ENCODE measurements at places on chromosomes 16 and 17.
A peak's percentile ranks its signal among the peaks of the same experiment; 100 is the strongest.

- no peak overlapping the region for H3K4me3 ChIP-seq
- DNase-seq: no peak
- no peaks in the 10 kb centered on the region for H3K4me1 ChIP-seq
- no peaks in the 10 kb centered on the region for H3K36me3 ChIP-seq
These were observed 22.1 kb downstream of the SPACA3 start for GRCh38 chr17:33013596-33014375.

DNA sequence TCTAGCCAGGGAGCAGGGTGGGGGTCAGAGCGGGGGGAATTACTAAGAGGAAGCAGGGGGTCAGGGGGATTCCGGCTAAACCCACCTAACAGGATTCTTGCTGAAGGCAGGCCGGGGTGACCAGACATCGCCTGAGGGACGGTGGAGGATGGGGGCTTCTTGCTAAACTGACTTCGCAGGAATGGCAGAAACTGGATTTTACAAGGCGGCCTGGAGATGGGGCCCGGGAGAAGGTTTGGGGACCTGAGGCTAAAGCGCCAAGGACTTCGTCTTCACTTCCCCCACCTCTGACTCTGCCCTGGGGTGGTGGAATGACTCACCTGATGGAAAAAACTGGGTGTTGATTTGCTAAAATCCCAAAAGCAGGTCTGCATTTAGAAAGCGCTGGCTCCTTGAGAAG lies 23.5 kb downstream of the LGALS3BP start:
- no peak for DNase-seq
- H3K36me3 ChIP-seq: no peaks in the 10 kb centered on the region
- no peak overlapping the region for H3K27ac ChIP-seq
- peaks cover 7% of the 10 kb centered on the region for H3K27me3 ChIP-seq
- no peak overlapping the region for H3K4me3 ChIP-seq
- H3K4me1 ChIP-seq: peaks cover 38% of the 10 kb centered on the region

GRCh38 chr17:79760197-79760906 lies 17.6 kb upstream of the CBX2 start:
- no peak for DNase-seq
- H3K4me3 ChIP-seq: no peak overlapping the region
- H3K27ac ChIP-seq: no peak overlapping the region
- no peaks in the 10 kb centered on the region for H3K4me1 ChIP-seq
- no peaks in the 10 kb centered on the region for H3K36me3 ChIP-seq

DNA sequence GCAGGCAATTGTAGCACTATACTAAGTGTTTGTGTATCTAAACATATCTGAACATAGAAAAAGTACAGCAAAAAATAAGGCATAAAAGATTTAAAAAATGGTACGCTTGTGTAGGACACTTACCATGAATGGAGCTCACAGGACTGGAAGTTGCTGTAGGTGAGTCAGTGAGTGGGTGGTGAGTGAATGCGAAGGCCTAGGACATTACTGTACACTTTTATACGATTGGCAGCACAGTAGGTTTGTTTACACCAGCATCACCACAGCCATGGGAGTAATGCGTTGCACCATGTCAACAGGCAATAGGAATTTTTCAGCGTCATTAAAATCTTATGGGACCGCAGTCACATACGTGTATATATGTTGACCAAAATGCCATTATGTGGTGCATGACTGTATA lies 45.6 kb downstream of the DNAH9 start:
- H3K36me3 ChIP-seq: no peaks in the 10 kb centered on the region
- H3K27me3 ChIP-seq: peaks cover 4% of the 10 kb centered on the region
- no peak for DNase-seq
- no peak overlapping the region for H3K4me3 ChIP-seq

- no peak overlapping the region for H3K4me3 ChIP-seq
- peaks cover 51% of the 10 kb centered on the region for H3K4me1 ChIP-seq
- no peak overlapping the region for H3K27ac ChIP-seq
- DNase-seq: no peak
- peaks cover 37% of the 10 kb centered on the region for H3K27me3 ChIP-seq
- no peaks in the 10 kb centered on the region for H3K36me3 ChIP-seq
These were observed 794 bp downstream of the TMEM235 start for GRCh38 chr17:78231991-78232858.

GRCh38 chr17:29699283-29699682 lies 76.6 kb upstream of the CORO6 start:
- H3K27ac ChIP-seq: peak overlapping the region; percentile 42
- no peaks in the 10 kb centered on the region for H3K27me3 ChIP-seq
- peaks cover 20% of the 10 kb centered on the region for H3K36me3 ChIP-seq
- H3K4me1 ChIP-seq: peaks cover 9% of the 10 kb centered on the region

- H3K4me1 ChIP-seq: peaks cover 25% of the 10 kb centered on the region
- H3K27me3 ChIP-seq: no peaks in the 10 kb centered on the region
- no peak overlapping the region for H3K27ac ChIP-seq
These were observed 238.1 kb downstream of the ZNF423 start for GRCh38 chr16:49617710-49618330.

DNA sequence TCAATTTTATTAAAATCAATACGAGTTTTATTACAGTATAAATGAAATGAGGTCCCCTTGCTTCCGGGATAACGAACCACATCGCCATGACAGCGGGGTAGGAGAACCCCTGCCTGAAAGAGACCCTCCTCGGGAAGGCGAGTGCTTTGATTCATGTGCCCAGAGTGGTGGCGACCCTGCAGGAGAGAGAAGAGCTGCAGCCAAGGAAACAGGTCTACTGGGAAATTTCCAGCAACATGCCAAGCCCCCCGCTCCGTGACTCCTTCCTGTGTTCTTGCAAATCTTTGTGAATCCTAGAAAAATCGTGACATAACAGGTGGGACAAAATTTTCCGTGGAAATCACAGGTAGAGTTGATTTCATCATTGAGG lies 162.5 kb downstream of the WSCD1 start:
- no peak overlapping the region for H3K4me3 ChIP-seq
- no peaks in the 10 kb centered on the region for H3K36me3 ChIP-seq
- peaks cover 2% of the 10 kb centered on the region for H3K27me3 ChIP-seq
- no peaks in the 10 kb centered on the region for H3K4me1 ChIP-seq
- H3K27ac ChIP-seq: no peak overlapping the region

Measured in muscle of leg (tissue), 16 donors.